ENCODE measurements at places on chromosomes 2 and 18. TPM values are rescaled to one million over a fixed set of nuclear protein-coding genes. Genes with fewer than 3 reads are reported as not detected.

PARD6G gene
- total RNA-seq, result 2.2 TPM

DGUOK gene
- total RNA-seq, result 37.0 TPM

GBX2 gene
- total RNA-seq, result not detected

ROCK1 gene
- 25.4 TPM for total RNA-seq

M1AP gene
- 3.0 TPM for total RNA-seq

ABCG8 gene
- 2.3 TPM for total RNA-seq

ALPI gene
- total RNA-seq, result not detected

GKN2 gene
- total RNA-seq, result not detected

NFATC1 gene
- total RNA-seq, result 10.9 TPM

NDUFV2 gene
- total RNA-seq, result 148 TPM

ARHGAP15 gene
- total RNA-seq, result 2.0 TPM

ABCA12 gene
- not detected for total RNA-seq

OSBPL6 gene
- 35.5 TPM for total RNA-seq

MALT1 gene
- total RNA-seq, result 15.3 TPM

FARP2 gene
- total RNA-seq, result 67.8 TPM

RAB6C gene
- 5.1 TPM for total RNA-seq

ESPNL gene
- not detected for total RNA-seq

CCDC141 gene
- total RNA-seq, result 3.3 TPM

AQP4 gene
- total RNA-seq, result 381 TPM

C2orf42 gene
- 33.8 TPM for total RNA-seq

Data from dorsolateral prefrontal cortex (tissue), 122 donors.